Germinal center (tissue), 1 donor: ENCODE measurements at places on chromosomes 7 and 10.

GRCh38 chr10:98224996-98225395 is 43.0 kb downstream of the LOXL4 start:
- DNase-seq, result no peak

DNA sequence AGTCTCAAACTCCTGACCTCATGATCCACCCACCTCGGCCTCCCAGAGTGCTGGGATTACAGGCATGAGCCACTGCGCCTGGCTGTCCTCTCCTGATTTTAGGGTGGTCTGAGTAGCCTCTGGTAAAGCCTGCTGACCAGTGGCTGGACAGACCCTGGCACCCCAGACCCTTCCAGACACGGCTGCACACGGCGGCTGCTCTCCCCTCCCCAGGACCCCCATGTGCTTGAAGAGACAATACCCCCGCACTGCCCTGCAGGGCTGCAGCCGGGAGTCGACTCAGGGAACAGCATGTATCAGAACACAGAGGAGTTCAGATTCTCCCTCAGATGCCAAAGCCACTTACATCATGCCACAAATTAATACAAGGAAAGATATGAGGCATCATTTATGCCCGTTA is 58.3 kb upstream of the CFAP46 start:
- DNase-seq, result no peak

DNA sequence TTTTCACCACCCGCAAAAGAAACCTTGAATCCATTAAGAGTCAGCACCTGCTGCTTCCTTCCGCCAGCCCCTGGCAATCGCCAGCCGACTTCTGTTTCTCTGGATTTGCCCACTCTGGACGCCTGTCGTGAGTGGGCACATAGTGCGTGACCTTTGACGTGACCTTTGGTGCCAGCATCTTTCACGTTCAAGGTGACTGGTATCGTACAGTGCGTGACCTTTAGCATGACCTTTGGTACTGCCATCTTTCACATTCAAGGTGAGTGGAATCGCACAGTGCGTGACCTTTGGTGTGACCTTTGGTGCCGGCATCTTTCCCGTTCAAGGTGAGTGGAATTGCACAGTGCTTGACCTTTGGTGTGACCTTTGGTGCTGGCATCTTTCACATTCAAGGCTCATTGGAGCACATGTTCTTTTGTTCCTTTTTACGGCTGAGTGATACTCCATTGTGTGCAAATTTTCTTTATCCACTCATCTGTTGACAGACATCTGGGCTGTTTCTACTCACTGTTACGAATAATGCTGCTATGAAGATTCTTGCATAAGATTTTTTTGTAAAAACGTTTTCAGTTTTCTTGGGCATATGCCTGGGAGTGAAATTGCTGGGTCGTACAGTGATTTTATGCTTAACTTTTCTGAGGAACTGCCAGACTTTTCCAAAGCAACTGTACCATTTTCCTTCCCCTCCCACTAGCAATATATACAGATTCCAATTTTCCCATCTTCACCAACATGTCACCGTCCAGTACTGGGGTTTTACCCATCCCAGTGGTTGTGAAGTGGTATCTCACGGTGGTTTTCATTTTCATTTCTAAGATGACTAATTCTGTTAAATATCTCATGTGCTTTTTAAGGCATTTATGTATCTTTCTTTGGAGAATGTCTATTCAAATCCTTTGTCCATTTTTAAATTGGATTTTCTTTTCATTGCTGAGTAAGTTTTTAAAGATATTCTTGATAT is 145.3 kb downstream of the DIP2C start:
- no peak for DNase-seq

DNA sequence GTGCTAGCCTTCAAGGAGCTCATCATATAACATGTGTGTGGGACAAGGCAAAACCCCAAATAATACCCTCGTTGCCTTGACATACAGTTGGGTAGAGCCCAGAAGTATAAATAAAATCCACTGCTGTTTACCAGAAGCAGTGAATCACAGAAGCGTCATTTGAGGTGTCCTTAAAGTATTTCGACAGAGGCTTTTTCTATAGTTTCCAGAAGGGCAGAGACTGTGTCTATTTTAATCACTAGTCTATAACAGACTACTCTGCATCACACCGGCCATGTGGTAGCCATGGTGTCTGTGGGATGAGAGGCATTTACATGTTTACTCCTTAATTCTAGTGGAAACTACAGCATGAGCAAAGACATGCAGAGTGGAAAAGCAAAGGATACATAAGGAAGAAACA is 131.3 kb downstream of the CTTNBP2 start:
- no peak for DNase-seq

DNA sequence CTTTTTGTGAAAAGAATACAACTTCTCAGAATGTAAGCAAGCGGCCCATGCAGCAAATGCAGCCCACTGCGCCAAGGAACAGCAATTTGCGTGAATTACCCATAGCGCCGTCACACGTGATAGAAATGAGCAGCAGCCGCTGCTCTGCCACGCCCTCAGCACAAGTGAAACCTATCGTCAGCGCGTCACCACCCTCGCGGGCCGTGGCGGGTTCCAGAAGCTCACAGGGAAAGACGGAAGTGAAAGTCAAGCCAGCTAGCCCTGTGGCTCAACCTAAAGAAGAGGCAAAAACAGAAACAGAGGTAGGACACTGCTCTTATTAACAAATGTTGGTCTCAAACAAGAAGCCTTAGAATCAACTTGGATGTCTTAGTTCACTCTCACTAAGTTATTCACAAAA is 70.5 kb downstream of the SHH start:
- DNase-seq, result no peak

GRCh38 chr7:149620961-149621360 is 123.4 kb upstream of the ZNF746 start:
- DNase-seq, result no peak

DNA sequence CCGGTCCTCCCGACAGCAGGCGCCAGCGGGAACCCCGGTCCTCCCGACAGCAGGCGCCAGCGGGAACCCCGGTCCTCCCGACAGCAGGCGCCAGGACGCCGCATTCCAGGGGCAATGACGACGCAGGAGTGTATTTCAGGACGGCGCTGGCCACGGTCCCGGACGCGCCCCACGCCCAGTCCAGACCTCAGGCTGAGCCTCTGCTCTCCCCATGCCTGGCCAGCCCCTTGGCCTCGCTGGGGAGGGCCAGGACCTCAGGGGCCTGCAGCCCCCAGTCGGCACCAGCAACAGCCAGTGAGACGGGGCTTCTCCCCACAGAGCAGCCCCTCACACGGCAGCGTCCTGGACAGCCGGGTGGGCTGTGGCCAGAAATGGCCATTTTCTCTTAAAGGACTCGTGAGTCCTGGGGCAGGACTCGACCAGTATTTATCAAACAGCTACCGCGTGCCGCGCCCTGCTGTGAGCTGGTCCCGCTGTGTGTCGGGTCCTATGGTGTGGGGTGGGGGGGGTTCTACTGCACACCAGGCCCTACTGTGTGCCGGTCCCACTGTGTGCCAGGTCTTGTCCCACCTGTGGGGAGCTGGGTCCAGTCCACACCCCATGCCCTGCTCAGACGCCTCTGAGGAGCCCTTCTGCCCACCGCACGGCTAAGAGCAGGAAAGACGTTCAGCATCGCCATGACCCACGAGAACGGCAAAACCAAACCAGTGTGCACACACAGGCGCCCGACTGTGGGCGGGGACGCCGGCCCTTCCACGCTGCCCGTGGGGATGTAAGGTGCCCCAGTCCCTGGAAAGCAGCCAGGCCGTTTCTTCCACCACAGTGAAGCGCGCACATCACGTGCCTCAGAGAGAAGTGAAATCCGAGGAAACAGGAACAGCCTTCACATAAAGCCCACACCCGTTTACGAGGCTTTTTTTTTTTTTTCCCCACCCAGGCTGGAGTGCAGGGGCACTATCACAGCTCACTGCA is 33.3 kb downstream of the GET4 start:
- peak; percentile 74 for DNase-seq

DNA sequence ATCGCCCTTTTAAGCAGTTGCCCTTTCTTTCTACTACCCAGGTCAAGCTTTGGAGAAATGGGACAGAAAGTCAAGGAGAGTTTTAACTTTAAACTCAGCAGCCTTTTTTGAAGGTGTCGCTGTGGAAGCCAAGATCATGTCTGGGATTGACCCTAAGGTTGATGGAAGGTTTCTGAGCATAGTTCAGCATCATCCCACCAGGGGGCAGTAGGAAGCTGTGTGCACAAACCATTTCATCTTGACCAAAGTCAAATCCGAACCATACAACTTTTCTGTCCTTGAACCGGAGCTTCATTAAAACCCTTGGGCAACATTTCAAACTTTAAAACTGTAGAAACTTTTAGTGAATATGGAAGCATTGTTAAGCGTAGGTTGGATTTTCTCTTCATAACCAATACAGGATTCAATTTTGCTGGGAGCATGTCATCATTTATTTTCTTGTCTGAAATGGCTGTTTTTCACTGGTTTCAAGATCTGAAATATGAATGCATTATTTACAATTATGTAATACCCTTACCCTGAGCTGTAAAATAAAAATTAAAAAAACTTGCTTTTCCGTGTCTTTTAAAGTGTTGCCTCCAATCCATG is 214.4 kb upstream of the KIAA1217 start:
- DNase-seq, result peak; percentile 14

DNA sequence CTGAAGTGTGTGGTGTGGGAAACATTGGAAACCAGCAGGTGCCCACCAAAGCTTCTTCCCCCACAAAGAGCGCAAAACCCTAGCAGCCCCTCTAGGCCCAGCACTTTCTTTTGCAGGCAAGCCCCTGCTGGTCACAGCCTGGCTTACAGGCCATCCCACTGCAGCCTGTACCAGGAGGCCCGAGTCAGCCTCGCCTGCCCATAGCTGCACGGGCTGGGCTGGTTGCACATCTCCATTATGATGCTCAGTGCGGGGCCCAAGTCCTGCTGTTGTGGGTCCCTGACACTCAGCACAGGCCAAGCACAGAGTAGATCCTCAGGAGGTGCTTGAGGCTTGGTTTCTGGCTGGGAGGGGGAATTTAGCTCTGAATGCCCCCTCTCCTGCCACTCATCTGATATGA is 8.0 kb downstream of the CDHR1 start:
- no peak for DNase-seq

- DNase-seq, result no peak
Observed at GRCh38 chr7:33794959-33795358, 110.4 kb upstream of the BMPER start.

DNA sequence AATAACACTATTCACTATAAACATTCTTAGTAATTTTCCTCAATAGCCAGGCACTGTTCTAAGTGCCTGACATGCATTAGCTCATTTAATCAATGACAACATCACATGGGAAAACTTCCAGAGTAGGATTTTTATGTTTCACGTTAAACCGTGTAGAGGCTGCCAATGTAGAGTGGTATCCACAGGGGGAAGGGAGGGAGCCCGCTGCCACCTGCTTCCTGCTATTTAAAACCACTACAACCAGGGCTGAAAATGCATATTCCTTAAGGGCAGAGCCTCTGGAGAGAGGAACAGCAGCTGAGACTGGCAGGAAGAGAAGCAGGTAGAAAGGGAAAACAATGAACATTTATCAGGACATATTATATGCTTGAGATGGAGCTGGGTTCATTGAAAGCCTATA is 684.3 kb upstream of the AUTS2 start:
- no peak for DNase-seq

- no peak for DNase-seq
Observed at GRCh38 chr7:1103789-1104515, 16.0 kb downstream of the GPER1 start.

DNA sequence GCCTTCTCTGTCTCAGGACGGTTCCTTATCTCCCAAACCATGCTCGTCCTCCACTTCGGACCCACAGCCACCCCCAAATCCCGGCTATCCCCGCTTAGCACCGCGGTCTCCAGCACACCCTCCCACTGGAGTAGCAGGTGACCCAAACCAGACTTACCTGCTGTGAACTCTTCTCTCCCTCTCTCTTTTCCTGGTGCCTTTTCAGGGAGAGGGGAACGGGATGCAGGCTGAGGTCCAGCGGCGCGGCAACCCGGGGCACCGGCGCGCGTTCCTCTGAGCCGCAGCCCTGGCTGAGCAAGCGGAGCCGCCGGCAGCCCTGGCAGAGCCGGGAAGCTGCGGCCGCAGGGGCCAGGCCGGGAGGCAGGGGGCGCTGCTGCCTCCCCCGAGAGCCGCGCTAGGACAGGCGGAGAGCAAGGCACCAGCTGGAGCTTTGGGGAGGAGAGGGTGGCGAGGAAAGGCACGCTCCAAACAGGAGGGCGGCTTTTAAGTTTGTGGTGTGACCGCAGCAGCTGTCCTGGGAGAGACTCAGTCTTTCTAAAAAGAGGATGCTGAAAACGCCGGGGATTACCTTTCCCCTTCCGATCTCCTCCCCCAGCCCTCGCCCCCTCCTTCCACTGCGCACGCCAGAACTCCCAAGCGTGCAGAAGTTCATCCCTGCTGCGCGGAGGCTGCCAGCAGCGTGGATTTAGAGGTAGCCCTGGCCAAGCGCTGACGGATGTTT is at the start of gene SEMA3D:
SEMA3D (minus strand) TSS at position 536 of the 721 bp plus-strand sequence. CDS start 65,165 bp downstream, outside the sequence.
- peak; percentile 42 for DNase-seq

- no peak for DNase-seq
Observed at GRCh38 chr7:104955276-104955675, 58.7 kb upstream of the KMT2E start.

DNA sequence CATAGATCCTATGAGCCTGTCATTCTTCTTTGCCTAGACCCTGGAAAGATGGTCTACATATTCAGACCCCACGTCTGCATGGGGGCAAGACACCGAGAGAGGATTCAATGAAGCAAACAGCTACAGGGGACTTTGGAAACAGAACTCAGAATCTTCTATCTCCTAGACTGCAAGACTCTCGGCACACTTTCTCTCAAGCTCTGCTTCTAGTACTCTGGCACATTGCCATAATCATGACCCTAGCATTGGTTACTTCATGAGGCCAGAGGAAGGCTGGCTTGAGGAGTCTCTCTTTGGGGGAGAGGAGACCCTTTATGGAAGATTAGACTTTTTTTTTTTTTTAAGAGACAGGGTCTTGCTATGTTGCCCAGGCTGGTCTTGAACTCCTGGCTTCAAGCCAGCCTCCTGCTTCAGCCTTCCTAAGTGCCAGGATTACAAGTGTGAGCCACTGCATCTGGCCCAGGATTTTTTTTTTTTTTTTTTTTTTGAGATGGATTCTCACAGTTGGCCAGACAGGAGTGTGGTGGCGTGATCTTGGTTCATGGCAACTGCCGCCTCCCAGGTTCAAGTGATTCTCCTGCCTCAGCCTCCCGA is 20.7 kb downstream of the CCDC3 start:
- no peak for DNase-seq

DNA sequence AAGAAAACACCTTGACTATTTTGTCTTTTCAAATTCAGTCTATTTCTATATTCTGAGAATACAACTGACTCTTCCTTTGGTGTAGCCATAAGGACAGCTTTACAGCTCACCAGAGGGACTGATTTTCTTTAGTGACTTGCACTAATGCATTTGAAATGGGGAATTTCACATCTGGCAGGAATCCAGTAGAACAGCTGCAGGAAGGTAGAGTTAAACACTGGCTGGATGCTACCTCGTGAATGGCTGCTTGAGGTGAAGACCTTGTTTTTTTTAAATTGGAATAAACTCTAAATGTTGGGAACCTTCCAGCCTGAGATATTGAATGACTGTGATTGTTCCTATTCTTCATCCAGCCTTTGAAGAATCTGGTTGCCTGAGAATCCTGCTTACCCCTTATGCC is 139.5 kb upstream of the STK17A start:
- no peak for DNase-seq

DNA sequence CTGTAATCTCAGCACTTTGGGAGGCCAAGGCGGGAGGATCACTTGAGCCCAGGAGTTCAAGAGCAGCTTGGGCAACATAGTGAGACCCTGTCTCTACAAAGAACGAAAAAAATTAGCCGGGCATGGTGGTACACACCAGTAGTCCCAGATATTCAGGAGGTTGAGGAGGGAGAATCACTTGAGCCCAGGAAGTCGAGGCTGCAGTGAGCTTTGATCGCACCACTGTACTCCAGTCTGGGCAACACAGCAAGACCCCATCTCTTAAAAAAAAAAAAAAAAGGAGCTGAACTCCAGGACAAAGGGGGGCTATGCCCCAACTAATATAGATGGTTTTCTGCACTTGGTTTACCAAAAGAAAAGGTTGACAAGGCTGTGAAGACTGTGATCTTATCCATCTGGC is 101.2 kb upstream of the ANLN start:
- no peak for DNase-seq
